ENCODE measurements at places on chromosomes 11 and 22.

DNA sequence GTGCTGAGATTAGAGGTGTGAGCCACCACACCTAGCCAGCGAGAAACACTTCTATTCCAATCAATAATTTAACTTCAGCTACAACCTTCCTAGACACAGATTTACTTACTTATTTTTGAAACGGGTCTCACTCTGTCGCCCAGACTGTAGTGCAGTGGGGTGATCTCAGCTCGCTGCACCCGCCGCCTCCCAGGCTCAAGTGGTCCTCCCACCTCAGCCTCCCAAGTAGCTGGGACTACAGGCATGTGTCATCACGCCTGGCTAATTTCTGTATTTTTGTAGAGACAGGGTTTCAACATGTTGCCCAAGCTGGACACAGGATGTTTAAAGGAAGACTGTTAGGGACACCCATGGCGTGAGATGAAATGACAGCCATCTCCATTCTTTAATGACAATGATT, 61.3 kb downstream of the MICAL3 start:
- no peak for DNase-seq

DNA sequence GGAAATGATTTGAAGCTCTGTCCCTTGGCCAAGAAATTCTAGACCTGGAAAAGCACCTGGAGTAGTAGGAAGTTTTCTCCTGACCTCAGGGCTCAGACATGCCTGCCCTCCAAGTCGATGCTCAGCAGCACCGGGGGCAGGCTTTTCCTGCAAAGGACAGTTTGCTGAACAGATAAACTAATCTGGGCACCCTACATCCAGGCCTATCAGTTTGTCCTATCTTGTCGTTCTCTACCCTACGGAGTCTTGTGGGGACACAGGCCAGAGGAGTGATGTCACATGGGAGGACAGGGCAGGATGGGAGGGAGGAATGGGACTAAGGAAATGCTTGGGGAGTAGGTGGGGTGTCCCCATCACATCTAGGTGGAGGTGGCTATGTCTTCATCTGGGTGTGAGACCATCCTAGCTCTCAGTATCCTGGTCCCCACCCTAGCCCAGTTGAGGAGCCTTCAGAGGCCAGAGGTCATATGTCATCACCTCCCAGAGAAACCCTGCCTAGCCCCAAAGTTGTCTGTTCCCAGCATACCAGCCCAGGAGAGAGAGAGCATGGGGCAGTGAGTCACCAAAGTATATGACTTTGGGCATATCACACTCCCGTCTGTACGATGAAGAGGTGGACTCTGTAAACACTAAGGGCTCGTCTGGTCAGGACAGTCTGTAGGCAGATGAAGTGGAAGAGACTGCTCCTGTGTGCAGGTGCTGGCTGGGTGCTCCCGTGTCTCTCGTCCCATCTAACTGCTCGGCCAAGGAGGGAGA, 18.1 kb upstream of the FCHSD2 start:
- no peak for DNase-seq

- DNase-seq = no peak
These were observed 100.6 kb downstream of the FBXO7 start for GRCh38 chr22:32574958-32575910.

- peak; percentile 91 for DNase-seq
These were observed 9.7 kb upstream of the APOL4 start for GRCh38 chr22:36211237-36211861.

GRCh38 chr11:125080531-125080911, 17.4 kb downstream of the SLC37A2 start:
- DNase-seq = no peak

DNA sequence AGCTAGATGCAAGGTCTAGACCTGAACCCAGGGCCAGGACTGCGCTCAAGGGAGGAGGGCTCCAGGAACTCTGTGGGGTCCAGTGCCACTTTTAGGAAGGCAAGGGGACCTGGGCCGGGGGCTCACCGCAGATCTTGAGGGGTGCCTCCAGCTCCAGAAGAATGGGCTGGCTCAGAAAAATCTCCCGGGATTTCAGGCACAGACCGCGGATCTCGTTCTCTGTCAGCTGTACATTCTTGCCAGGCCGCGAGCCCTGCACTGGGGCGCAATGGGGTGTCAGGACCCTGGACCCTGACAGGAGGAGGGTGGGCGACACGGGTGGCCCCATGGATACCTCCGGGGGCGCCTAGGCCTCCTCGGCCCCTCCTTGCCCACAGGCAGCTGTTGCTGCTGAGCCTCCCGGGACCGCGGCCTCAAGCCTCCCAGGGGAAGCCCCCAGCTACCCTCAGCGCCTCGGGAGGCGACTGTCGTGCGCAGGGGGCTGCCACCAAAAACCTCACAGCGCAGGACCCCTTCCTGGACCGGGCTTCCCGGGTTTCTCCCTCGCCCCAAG, 640 bp downstream of the PPP1CA start:
- no peak for DNase-seq

- no peak for DNase-seq
These were observed 25.1 kb upstream of the PAMR1 start for GRCh38 chr11:35550374-35551036.

- peak; percentile 24 for DNase-seq
These were observed 562 bp downstream of the DGAT2 start for GRCh38 chr11:75768909-75769771.

DNA sequence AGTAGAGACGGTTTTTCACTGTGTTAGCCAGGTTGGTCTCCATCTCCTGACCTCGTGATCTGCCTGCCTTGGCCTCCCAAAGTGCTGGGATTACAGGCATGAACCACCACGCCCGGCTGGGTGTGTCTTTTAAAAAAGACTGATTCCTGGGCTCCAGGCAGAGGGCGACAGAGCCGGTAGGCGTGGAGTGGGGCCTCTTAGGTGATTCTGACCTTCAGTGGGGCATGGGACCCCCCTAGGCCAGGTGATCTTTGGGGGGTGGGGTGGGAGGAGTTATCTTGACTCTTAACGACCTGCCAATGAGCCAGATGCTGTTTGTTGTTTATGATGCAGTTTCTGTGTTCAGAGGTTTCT, 12.9 kb upstream of the SORL1-AS1 start:
- no peak for DNase-seq

DNA sequence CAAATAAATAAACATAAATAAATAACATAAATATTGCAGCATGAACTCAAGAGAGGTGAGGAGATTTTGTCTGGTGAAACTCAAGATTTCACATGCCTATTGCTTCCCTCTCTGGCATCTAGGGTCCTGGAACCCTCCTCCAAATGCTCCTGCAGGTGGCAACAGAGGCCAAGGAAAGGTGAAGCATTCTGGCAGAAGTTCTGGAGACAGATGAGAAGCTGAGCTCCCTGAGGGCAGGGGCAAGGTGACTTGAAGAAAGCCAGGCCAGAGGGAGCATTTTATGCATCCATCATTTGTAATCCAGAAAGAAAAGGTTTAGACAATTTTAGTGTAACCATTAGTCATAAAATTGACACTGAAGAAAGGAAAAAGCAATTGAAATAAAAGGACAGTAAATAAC, 64.9 kb downstream of the ENDOD1 start:
- DNase-seq = peak; percentile 62

- DNase-seq = no peak
These were observed 22.3 kb upstream of the TMA7B start for GRCh38 chr22:39937906-39938305.

GRCh38 chr22:17096071-17096470, 11.3 kb downstream of the IL17RA start:
- no peak for DNase-seq

- no peak for DNase-seq
These were observed 22.3 kb downstream of the ZBTB16 start for GRCh38 chr11:114081641-114082414.

DNA sequence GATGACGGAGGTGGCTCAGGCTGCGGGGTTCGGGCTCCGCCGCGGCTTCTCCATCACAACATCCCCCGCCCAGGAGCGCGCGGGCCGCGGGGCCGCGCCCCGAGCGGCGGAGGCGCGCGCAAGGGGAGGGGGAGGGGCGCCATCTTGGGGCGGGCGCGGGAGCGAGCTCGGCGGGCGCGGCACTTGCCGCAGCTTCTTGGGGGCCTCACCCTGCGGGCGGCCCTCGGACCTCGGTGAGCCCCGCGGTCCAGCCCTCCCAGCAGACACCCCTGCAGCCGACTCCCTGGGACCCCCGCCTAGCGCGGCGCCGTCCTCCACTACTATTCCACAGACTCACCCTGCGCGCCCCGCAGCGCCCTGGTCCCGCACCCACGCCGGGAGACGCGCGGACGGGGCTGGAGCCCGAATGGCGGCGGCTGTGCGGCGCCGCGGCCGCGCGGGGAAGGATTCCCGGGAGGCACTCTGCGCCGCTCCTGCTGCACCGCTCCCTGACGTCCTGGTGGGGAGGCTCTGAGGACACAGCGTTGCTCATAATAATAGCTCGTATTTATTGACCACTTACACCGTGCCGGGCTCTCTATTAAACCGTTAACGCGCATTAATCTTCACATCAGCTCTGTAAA, at the start of gene APBB1:
Gene APBB1, minus strand, starts transcription at position 86 of the 623 bp plus-strand sequence. CDS start 7,747 bp downstream, outside the sequence.
- peak; percentile 8 for DNase-seq

GRCh38 chr22:39251762-39252460, 7.1 kb upstream of the PDGFB start:
- no peak for DNase-seq

- DNase-seq = no peak
These were observed 13.7 kb downstream of the PDHX start for GRCh38 chr11:34929794-34930763.

DNA sequence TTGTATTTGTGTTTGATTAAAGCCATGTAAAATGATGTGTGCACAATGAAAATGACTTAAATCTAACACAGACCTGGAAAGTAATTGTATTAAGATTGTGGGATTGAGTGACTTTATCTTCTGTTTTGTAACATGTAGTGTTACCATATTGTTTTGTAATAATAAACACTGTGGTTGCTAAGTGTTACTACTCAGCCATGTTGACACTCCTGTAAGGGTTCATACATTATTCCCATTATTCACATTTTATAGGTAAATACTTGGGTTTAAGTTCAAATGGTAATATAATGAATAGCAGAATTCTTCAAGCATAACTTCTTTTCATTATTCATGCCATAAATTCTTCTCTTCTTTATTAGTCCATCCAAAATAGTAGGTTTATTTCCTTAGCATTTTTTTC, 69.0 kb downstream of the ZC3H12C start:
- DNase-seq = no peak

DNA sequence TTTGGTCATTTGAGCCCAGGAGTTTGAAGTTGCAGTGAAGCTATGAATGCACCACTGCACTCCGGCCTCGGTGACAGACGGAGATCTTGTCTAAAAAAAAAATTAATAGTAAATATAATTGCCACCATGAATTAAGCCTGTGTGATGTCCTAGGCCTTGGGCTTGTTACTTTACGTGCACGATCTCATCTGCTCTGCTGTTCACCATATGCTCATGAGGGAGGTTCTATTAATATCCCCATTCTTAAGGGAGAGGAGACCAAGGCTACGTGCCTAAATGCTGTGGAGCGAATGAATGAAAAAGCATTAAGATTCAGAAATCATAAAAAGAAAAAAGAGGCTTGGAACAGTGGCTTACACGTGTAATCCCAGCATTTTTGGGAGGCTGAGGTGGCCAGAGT, 2.6 kb upstream of the ATG2A start:
- no peak for DNase-seq

DNA sequence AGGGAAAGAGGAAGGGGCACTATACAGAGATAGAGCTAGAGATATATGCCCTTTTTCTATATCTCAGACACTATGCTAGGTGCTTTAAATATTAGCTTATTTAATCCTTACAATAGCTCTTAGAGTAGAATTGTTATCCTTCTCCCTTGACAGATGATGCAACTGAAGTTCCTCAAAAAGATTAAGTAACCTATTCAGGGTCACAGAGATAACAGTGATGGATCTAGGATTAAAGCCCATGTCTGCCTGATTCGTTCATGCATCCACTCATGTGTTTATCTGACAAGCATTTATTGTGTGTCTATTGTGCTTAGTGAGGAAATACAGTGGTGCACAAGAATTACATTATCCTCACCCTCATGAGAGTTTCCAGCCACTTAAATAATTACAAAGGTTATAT, 8.7 kb downstream of the CCDC83 start:
- DNase-seq = no peak

- DNase-seq = no peak
These were observed 670 bp downstream of the NEFH start for GRCh38 chr22:29480512-29481264.

DNA sequence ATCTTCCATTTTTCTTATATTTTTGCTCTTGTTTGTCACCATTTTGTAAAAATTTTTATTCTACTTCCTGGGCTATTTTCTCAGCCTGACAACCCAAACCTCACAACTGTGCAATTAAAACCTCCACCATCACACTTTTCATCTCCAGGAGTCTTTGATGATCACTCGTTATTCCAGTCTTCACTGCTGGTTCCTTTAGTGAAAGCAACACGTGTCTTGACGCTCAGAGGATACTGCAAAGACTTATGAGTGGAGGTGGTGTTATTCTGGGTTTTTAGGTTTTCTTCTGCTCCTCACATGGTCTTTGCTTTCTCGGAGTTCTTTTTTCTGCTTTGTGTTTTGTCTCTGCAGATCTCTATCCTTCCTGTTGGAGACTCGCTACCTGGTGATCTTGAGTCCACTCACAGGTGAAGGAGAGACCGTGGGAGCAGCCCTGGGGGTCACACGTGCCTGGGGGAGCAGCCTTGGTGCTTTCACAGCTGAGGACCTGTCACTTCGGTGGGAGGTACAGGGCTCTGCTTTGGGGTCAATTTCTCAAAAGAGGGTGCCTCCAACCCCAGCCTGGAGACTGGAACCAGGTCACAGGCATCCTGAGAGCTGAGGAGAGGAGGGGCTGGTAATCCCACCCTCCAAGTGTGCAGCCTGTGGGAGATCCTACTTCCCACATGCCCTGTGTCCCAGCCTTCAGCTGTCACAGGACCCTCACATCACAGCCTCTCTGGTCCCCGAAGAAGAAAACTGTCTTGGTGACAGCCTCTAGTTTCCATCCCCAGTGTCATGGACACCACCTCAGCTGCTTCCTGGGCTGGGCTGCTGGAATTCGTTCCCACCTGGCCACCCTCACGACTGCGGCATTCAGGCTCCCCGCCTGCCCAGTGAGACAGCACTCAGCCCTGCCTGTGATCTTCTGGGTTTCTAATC, 11.0 kb downstream of the SULT4A1 start:
- no peak for DNase-seq

- peak; percentile 19 for DNase-seq
These were observed 679 bp upstream of the DPP3 start for GRCh38 chr11:66479394-66480116.

GRCh38 chr22:41619979-41620588, 759 bp downstream of the DESI1 start:
- peak; percentile 69 for DNase-seq

GRCh38 chr11:68904248-68904847, 657 bp downstream of the IGHMBP2 start:
- DNase-seq = peak; percentile 46

GRCh38 chr11:34481307-34481706, 32.3 kb downstream of the ELF5 start:
- DNase-seq = no peak

GRCh38 chr11:14555818-14556217, 35.6 kb upstream of the PSMA1 start:
- no peak for DNase-seq

GRCh38 chr11:131859538-131860210, 489.3 kb downstream of the NTM start:
- no peak for DNase-seq
